ENCODE measurements at places on chromosomes 13 and 19.
A peak's percentile ranks its signal among the peaks of the same experiment; 100 is the strongest.

DNA sequence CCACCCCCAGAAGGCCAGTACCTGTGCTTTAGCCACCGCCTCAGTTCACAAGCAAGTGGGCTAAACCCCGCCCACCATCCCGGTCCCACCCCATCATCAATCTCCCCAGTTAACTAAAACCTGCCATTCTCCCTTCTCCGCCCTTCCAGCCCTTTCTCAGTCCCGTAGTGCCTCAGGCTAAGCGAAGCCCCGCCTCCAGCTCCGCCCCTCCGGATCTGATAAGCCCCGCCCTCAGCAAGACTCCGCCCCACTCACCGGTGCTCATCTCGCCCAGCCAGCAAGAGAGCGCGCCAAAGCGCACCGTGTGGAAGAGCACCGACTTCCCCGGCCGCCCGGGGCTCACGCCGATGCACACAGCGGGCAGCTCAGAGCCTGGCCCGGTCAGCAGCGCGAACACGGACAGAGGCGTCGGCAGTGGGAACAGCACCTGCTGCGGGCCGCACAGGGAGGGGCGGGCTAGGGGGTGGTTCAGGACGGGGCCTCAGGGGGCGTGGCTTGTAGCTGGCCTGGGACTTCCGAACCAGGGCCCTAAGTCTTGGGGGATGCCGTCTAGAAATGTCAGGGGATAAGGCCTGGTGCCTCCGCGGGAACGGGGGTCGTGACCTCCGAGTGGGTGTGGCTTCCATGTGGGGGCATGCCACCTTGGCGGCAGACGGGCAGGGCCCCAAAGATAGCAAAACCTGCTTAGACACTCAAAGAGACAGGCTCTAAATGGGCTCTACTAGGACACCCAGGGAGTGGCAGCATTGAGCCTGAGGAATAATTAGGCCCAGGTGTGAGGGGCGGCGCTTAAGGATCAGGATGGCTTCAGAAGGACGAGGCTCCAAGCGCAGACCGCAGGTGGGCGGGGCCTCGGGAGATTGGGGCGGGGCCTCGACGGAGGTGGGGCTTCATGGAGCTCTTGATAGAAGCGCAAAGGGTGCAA is 21.4 kb downstream of the MAP4K1 start:
- DNase-seq = peak; percentile 11

DNA sequence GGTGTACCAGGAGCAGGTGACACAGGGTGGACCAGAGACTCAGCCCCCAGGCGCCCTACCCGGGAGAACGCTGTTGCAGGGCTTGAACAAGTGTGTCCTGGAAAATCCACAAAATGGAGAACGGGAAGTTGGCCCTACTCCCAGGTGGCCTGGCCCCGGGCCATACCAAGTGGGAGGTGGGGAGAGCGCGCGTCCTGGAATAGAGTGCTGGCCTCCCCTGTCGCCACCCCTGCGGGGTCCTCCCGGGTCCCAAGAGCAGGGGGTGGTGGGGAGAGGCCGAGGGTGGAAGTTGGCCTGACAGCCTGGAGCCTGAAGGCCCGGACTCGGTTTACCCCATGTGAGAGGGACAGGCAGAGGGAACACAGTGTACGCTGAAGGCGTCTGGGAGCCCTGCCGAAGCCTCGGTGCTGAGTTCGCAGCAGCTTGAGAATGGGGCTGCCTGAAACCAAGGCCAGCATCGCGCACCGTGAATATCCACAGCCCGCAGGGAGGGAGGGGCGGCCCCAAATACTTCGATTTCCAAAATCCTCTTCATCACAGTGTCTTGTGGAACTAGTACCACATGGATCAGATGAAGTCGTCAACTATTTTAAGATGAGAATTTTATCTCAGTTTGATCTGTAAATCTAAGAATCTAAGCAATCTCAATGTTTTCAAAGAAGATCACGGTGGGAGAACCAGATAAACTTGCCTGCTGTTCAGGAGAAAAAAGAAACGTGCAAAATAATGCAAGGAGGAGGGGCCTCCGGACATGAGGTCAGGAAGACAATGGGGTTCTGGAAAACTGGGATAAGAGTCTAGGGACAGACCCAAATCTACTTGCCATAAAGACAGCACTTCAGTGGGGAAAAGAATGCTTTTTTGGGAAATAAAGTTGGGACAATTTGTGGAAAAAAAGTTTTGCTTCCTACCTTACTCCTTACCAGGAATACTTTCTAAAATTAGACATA is 10.4 kb upstream of the KLF16 start:
- DNase-seq = no peak

- peak; percentile 21 for DNase-seq
Measured at GRCh38 chr13:73984949-73985691, 149.1 kb downstream of the KLF12 start.

- no peak for DNase-seq
Measured at GRCh38 chr13:26949701-26950502, 189.3 kb upstream of the GPR12 start.

GRCh38 chr19:4134351-4134750 is 10.4 kb upstream of the MAP2K2 start:
- no peak for DNase-seq

DNA sequence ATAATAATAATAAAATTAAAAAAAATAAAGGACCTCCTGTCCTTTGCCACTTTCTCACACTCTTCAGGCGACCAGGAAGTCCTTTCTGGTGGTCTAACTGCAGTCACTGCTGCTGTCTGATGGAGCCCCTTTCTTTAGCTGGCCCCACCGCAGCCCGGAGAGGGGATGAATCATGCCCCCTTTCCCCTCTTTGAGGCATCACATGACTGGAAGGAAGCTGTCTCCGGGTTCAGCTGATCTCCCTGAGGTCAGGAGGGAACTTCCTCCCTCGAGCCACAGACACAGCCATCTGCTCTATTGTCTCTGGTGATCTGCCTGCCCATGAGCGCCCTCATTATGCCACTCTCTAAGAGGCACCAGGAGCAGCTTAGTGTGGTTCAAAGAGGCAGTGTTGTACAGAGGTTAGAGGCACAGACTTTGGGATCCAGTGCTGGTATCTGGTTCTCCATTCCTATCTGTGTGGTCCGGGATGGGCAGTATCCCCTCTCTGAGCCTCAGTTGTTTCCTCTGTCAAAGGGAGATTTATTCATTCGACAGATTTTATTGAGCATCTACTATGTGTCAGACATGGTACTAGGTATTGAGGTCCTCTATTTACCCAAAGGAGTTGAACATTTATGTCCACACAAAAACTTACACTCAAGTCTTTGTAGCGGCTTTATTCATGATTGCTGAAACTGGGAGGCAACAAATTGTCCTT is 30.0 kb downstream of the VAV1 start:
- no peak for DNase-seq

GRCh38 chr19:17075864-17076542 is 426 bp downstream of the MYO9B start:
- no peak for DNase-seq
